T-helper 2 cell (primary cell): ENCODE measurements at places on chromosomes 5 and 9.

- DNase-seq, result no peak
These were observed 164.0 kb downstream of the CARTPT start for GRCh38 chr5:71882826-71883741.

- DNase-seq, result no peak
These were observed 9.9 kb downstream of the DOLK start for GRCh38 chr9:128937310-128938165.

- no peak for DNase-seq
These were observed at the start of gene PRRT1B for GRCh38 chr9:131545003-131545785. TSS of gene PRRT1B (plus strand) at chr9:131545523. CDS start at chr9:131545616, 93 bp downstream.

DNA sequence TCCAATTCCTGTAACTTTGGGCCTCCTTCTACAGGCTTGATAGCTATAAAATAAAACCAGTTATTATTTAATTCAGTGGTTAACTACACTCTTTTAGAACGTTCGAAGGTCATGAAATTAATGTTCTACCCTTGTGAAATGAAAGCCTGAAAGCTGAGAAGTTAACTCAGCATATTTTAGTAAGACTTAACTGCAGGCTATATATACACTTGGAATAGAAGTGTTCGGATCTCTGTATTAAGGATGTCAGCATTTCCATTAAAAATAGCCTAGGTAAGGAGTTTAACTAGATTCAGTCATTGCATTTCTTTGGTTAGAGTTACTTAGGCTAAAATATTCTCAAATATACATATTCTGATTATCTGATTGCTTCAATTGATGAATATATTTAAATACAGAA lies 229.2 kb downstream of the MRPS30 start:
- DNase-seq, result no peak
